Activated naive CD4-positive, alpha-beta T cell treated with anti-CD3 and anti-CD28 coated beads for 36 hours (primary cell): ENCODE measurements at places on chromosomes 5 and 9. TPM values are rescaled to one million over a fixed set of nuclear protein-coding genes. Genes with fewer than 3 reads are reported as not detected.

Gene LOX
- total RNA-seq, result not detected

Gene PPP2CA
- total RNA-seq, result 135 TPM

Gene HAUS6
- total RNA-seq, result 24.1 TPM

Gene LCN15
- total RNA-seq, result not detected

Gene PCDHGB5
- not detected for total RNA-seq

Gene TAF11L10
- total RNA-seq, result not detected

Gene SLC45A2
- not detected for total RNA-seq

Gene TRPM6
- not detected for total RNA-seq

Gene LHX6
- not detected for total RNA-seq

Gene S1PR3
- 1.4 TPM for total RNA-seq

Gene SFXN1
- total RNA-seq, result 358 TPM

Gene FBP2
- total RNA-seq, result not detected

Gene BTNL8
- total RNA-seq, result not detected

Gene FREM1
- total RNA-seq, result not detected

Gene MGAT4B
- total RNA-seq, result 57.7 TPM

Gene PDZD2
- 0.05 TPM for total RNA-seq

Gene NUTM2G
- total RNA-seq, result not detected
